Endodermal cell (in vitro differentiated cells): ENCODE measurements at places on chromosomes 5 and 9. TPM values are rescaled to one million over a fixed set of nuclear protein-coding genes. Genes with fewer than 3 reads are reported as not detected.

The PRDM9 gene
- total RNA-seq: 0.15 TPM in 1 of 3 replicates, not detected in the others

The SOHLH1 gene
- total RNA-seq: not detected in 3 replicates

The RASGRF2 gene
- 14.4 and 16.2 TPM in 2 replicates for total RNA-seq

The SMIM33 gene
- not detected in 3 replicates for total RNA-seq

The PCDHA8 gene
- 0.70 to 1.3 TPM (median 0.71 TPM) in 3 replicates for total RNA-seq

The LMNB1 gene
- 105 to 205 TPM (median 194 TPM) in 3 replicates for total RNA-seq

The SLC6A19 gene
- total RNA-seq: 0.15 and 0.16 TPM in 2 replicates

The DBH gene
- total RNA-seq: not detected in 2 replicates

The CCDC183 gene
- 7.3 and 10.9 TPM in 2 replicates for total RNA-seq

The CAPSL gene
- total RNA-seq: not detected in 3 replicates

The ZNF608 gene
- 100 to 157 TPM (median 138 TPM) in 3 replicates for total RNA-seq

The TMEM215 gene
- 0.11 and 0.13 TPM in 2 replicates for total RNA-seq
